Activated CD4-positive, alpha-beta T cell treated with anti-CD3 and anti-CD28 coated beads for 1 hour (primary cell): ENCODE measurements at places on chromosomes 12 and 14.
A peak's percentile ranks its signal among the peaks of the same experiment; 100 is the strongest.

DNA sequence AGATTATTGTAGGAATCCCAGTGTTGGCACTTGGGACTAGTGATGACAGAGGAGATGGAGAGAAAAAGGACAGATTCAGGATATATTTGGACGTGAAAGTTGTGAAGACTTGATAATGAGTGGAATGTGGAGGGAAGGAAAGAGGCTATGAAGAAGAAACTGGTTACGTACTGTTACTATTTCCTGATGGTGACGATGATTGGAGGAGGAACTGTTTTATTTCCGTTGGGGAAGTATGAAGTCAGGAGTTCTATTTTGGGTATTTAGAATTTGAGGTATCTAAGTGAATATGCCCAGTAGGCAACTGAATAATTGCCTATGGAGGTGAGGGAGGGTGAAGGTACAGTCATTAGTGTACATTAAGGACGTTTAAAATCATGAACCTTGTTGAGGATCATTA lies 207.2 kb downstream of the TMTC2 start:
- DNase-seq: no peak

DNA sequence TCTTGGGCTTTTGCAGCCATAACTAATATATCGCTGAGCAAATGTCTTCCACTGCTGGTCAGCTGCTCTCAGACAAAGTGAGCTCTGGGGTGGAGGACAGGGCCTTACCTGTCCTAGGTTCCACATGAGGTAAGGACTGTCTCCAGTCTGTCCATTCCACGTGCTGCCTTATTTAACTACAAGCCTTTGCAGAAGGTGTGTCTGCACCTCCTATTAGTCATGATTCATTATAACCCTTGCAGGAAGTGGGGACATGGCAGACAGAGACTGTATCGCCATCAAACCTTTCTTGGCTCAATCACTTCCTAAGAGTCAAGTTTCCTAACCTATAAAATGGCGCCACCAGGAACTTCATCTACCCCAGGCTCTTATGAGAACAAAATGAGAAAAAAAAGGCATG lies 46.9 kb downstream of the SLC25A47 start:
- no peak for DNase-seq

DNA sequence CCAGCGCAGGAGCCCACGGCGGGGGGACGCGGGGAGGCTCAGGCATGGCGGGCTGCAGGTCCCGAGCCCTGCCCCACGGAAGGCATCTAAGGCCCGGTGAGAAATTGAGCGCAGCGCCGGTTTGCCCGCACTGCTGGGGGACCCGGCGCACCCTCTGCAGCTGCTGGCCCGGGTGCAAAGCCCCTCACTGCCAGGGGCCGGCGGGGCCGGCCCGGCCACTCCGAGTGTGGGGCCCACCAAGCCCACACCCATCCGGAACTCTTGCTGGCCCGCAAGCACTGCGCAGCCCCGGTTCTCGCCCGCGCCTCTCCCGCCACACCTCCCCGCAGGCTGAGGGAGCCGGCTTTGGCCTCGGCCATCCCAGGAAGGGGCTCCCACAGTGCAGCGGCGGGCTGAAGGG lies 8.5 kb upstream of the TSPAN8 start:
- no peak for DNase-seq

- DNase-seq: no peak
Observed at GRCh38 chr14:38770251-38770650, 332.8 kb downstream of the SEC23A start.

GRCh38 chr12:12443431-12443878 lies 86.6 kb downstream of the BORCS5 start:
- DNase-seq: no peak

DNA sequence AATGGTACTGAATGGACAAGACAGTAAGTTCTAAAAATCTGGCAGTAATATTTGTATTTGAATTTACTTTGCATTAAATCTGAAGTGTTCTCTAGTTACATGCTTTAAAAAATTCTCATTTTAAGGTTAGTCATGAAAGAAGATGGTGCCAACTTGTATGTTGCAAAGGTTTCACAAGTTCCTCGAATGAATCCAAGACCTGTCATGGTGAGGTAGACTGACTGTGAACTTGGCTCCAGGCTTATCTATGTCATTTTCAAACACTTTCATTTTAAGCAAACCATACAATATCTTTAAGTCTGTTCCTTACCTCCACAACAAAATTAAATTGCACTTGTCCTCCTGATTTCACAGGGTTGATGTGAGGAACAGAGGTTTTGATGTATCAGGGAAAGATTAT lies 23.4 kb downstream of the CLEC2D start:
- DNase-seq: no peak

DNA sequence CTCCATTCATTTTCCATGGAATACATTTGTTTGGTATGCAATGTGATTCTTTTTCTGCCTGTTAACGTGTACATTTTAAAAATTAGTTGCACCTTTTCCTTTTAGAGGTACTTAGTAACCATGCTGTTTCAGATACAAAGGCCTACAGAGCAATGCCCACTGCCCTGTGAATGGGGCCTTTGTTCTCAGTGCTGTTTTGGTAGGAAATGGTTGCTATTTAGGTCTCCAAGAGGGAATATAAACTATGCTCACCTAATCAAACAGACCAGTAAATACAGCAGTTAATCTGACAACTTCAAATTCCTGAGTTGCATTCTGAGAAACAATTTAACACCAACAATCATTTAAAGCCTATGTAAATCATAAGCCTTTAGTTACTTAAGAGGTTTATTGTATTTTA lies 188.7 kb downstream of the BCAT1 start:
- DNase-seq: no peak

DNA sequence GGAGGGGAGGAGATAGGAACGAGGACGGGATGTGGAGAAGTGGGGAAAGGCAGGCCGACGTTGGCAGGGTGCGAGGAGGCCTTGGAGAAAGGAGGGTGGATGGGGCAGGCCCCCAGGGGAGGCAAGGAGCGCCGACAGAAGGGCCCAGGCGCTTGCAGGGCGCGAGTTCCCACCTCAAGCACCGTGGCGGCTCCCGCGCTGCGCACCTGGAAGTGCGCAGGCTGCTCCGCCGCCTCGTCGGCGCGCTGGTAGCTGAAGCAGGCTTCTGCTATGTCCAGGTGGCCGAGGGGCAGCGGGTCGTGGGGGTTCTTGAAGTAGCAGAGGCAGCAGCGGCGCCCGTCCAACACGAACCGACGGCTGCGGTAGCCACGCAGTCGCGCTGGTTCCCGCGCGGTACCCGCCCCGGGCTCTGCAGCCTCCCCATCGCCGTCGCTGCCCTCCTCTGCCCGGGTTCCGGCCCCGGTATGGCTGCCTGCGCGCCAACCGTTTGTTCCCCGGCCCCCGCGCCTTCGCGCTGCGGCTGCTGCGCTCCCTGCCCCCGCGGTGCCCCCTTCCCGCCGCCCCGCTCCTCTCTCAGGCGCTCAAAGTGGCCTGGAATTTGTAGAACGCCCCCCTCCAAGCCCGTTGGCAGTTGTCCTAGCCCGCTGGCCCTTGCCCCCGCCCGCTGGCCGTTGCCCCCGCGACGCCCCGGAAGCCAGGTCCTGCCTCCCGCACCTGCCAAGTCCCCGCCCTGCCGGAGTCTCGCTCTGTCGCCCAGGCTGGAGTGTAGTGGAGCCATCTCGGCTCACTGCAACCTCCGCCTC lies 1.1 kb upstream of the ACTR6 start:
- DNase-seq: peak; percentile 55

DNA sequence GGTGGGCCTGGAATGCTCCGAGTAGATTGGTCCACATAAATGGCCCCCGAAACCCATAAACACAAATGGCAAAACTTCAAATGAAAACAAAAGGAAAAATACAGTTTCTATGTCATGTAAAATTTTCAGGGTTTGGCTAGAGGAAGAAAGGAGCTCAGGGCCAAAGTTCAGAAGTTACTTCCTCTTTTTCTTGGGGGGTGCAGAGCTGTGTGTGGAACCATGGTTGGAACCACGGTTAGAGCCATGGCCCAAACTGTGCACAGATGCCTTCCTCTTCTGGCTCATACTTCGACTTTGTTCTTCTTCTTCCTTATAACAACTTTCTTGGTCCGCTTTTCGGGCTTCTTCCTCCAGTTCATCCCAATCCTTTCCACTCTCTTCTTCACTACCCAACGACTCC lies 51.7 kb downstream of the MGST1 start:
- no peak for DNase-seq

DNA sequence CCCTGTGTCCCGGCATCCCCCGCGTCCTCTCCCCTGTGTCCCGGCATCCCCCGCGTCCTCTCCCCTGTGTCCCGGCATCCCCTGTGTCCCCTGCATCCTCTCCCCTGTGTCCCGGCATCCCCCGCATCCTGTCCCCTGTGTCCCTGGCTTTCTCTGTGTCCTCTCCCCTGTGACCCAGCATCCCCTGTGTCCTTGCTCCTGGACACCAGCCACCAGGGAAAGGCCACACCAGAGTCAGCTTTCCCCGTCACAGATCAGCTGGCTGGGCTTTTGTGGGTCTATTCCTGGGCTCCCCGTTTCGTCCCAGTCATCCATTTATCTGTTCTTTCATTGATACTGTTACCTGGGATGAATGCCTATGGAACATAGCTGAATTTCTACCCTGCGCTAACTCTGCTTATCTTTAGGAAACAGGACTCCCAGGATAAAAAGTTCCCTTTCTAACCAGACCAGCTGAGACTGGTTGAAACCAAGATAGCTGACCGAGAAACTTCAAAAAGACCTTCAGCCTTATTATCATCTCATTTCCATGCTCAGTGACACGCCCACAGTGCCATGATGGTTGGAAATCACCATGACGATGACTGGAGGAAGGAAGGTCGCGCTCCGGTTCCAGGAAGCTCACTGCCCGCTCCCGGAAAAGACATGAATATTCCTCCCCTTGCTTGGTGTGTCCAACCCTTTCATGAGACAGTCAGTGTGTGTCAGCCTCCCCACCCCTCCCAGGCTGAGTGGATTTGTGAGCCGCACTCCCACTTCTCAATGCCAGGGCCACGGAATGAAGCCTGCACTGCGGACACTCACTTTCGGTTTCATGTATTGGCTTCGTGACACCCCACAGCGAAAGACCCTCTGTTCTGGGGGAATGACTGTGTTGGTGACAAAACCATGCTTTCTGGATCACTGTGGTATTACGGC lies 276.4 kb upstream of the SFSWAP start:
- no peak for DNase-seq

- DNase-seq: no peak
Observed at GRCh38 chr14:102325791-102326345, 6.3 kb downstream of the ZNF839 start.

DNA sequence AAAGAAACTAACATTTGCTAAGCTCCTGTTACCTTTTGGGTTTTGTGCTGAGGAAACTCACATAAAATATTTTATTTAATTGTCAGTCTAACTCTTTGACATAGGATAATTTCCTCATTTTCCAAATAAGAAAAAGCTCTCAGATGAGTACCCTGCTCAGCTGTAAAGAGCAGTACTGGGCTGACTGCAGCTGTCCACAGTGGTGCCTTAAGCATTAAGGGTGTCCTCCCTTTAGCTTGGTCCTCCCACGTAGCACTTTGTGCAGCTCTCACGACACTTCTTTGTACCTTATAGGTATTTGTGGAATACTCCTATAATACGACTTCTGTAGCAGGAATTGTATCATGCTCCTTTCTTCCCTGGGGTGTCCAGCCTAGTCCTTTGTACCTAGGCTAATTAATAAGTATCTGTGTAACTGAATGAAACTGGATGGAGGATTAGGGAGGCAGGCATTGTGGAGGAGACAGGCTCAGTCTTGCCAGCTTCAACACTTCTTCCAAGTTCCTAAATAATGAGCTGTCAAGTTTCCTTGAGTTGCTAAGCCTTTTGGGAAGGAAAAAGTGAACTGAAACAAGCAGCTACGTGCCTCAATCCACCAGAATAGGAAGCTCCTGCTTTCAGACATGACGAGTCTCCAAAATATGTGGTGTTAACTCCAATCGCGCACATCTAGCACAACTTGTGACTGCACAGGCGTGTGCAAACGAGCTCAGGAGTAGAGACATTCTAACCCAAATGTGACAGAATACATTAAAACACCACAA lies 123.0 kb downstream of the SLC38A4 start:
- no peak for DNase-seq

- no peak for DNase-seq
Observed at GRCh38 chr12:26691234-26691970, 141.6 kb downstream of the ITPR2 start.

DNA sequence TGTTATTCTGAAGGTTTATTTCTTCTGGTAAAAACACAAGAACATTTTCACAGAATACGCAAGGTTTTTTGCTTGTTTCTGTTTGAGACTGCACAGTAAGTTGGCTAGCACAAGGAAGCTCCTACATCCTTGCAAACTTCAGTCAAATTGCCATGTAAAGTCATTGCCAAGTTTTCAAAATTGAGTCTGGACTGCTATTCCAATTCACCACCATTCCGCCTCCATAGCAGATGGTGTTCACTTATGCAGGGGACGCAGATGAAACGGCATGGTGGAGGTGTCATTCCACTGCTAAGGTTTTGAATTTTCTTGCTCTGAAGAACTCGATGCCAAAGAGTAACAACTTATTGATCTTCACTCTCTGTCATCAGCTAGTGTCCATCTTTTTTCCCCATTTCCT lies 303.9 kb upstream of the SYT1 start:
- DNase-seq: no peak

GRCh38 chr12:12278899-12279298 lies 12.1 kb upstream of the LRP6 start:
- no peak for DNase-seq

DNA sequence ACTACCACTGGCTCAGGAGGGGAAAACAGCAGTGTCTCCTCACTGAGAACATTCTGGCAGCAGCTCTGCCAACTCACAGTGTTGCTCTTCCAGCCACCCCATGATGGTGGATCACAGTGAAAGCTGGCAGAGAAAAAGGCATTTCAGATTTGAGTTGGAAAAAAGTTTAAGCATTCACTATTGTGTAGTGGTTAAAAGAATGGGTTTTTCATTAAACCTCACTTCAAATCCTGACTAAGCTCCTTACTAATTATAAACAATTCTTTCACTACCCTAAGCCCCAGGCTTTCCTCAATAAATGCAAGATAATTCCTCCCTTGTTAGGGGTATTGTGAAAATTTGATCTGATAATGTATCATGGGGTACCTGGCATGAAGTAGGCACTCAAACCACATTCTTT lies 518.1 kb downstream of the SNAPC1 start:
- DNase-seq: no peak

- DNase-seq: no peak
Observed at GRCh38 chr12:96617178-96617577, 127.8 kb downstream of the CFAP54 start.

- DNase-seq: no peak
Observed at GRCh38 chr12:6228535-6229223, 28.5 kb downstream of the CD9 start.

DNA sequence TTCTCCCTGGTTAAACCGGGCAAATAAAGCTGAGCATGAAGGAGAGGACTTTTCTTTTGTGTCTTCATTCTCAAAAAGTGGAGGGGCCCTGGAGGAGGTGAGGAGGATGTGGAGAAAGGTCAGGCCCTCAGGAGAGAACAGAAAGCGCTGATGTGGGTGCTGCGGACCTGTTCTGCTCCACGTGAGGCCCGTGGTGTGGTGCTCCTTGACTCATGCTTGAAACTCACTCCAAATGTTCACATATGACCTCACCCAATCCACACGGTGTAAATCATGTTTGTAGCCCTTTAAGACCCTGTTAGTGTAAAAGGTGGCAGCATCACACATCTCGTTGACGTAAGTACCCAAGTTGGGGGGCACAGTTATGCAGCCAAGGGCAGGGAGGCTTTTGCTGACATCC lies 126.2 kb downstream of the FOXN3 start:
- no peak for DNase-seq
